ENCODE measurements at places on chromosomes 2 and 18. TPM values are rescaled to one million over a fixed set of nuclear protein-coding genes. Genes with fewer than 3 reads are reported as not detected.

- no peak for DNase-seq
These were observed 38.1 kb upstream of the MMADHC start for GRCh38 chr2:149625671-149626070.

- DNase-seq: no peak
These were observed 36.4 kb upstream of the GLI2 start for GRCh38 chr2:120699292-120699691.

GRCh38 chr18:80088823-80089222, 20.2 kb upstream of the ADNP2 start:
- DNase-seq: no peak

- DNase-seq: no peak
These were observed 6.4 kb upstream of the NPPC start for GRCh38 chr2:231932711-231932970.

- DNase-seq: no peak
These were observed 655.0 kb upstream of the CDH2 start for GRCh38 chr18:28831908-28832307.

ALPG gene
- 2.4 TPM for total RNA-seq

C2orf80 gene
- total RNA-seq: not detected

GRCh38 chr18:27763341-27763740, 413.6 kb downstream of the CDH2 start:
- no peak for DNase-seq

CHN1 gene
- 212 TPM for total RNA-seq

ITPRIPL1 gene
- total RNA-seq: 0.56 TPM

- no peak for DNase-seq
These were observed 26.8 kb upstream of the MC5R start for GRCh38 chr18:13797157-13797611.

GRCh38 chr2:75523313-75524275, 37.1 kb downstream of the EVA1A start:
- no peak for DNase-seq

DNA sequence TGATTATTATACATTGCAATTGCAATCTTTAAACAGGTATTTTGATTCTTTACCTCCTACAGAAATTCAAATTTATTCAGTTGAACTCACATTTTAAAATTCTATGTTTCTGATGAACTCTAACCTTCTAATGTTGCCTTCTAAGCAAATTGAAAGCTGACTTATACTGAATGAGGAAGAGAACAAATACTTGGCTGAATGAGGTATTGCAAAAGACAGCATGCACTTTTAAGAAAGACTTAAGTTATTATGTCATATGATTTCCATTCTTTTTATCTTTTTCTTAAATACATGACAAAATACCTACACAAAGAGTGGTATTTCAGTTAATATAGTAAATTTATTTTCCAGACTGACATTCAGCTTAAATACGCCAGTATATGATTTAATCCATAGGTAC, 64.7 kb downstream of the FAM228A start:
- no peak for DNase-seq

GRCh38 chr2:172745636-172746035, 10.0 kb downstream of the RAPGEF4 start:
- no peak for DNase-seq

LYG2 gene
- not detected for total RNA-seq

CIB4 gene
- not detected for total RNA-seq

DNA sequence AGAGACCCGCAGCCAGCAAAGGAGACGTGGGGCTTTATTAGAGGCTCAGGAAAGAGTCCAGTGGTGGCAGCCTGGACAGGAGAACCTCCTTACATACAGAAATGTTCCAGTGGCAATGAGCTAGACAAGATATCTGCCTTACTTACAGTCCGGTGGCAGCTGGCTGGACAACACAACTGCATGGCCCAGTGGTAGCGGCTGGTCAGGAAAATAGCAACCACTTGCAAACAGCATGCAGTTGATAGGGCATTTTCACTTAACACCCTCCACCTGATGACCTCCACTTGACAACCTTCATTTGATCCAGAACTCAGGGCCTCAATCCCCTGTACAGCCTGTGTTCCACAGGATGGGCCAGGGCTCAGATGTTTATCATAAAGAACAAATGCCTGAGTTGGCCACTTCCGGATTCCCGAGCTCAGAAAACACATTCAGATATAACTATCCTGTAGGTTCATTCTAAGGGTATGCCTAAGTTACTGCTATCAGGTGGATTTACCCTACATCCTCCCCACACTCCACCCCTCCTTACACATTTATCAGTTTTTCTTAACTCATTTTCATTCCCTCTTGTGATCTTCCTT, 63.3 kb upstream of the ITPRID2 start:
- no peak for DNase-seq

SS18 gene
- 88.9 TPM for total RNA-seq

PRSS56 gene
- not detected for total RNA-seq

LYPD1 gene
- 1.1 TPM for total RNA-seq

GRCh38 chr2:2057125-2057721, 273.9 kb downstream of the MYT1L start:
- no peak for DNase-seq

DNA sequence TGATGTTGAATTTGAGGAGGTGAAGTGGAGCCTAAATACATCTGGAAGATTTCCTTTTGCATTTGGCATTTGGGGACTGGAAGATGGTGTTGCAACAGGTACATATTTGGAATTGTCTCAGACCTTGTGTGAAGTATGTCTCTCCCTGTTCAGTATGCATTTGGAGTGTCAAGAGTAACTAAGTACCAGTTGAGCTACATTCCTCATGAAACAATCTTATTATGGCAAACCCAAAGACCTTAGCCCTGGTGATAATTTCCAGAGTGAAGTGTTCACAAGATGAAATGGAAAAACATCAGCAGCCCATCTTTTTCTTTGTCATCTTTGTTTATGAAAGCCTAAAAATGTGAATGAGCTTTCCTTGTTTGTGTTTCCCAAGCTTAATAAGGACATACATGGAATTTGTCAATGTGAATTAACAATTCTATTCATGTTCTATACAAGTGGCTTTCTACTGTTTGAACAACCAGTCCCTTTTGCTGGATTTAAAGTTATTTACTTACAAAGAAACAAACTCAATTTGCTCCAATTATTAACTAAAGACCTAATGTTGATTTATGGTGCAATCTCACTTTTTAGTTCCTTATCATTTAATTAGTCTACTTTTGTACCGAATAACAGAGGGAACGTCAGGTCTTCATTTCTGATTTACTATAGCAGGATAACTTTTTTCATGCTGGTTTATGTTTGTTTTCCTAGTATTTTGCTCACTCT, 42.1 kb upstream of the PPP1R1C start:
- no peak for DNase-seq

METTL8 gene
- total RNA-seq: 10.9 TPM

DNA sequence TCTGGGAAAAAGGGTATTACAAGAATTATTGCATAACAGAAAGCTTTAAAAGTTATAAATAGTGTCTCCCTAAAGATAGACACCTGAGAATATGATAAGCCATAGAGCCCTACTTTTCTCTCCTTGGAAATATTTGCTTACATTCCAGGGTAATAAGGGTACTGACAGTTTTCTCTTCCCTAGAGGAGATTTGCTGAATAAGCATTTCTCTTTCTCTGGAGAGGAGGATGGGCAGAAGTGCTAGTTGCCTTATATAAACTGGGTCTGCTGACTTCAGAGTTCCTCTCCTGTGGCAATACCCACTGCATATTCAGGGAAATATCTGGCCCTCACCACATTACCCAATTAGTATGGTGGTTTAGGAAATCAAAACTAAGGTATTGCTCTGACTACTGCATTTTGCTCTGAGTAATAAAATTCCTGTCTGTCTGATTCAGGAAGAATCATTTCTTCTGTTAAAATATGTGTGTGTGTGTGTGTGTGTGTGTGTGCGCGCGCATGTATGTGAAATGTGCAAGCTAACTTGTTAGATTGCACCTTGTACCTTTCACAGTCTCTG, 1391.3 kb downstream of the DSC3 start:
- no peak for DNase-seq

GRCh38 chr2:237471438-237472186, 15.4 kb upstream of the MLPH start:
- peak; percentile 74 for DNase-seq

- DNase-seq: no peak
These were observed 440 bp upstream of the UGGT1 start for GRCh38 chr2:128090575-128090944.

DNA sequence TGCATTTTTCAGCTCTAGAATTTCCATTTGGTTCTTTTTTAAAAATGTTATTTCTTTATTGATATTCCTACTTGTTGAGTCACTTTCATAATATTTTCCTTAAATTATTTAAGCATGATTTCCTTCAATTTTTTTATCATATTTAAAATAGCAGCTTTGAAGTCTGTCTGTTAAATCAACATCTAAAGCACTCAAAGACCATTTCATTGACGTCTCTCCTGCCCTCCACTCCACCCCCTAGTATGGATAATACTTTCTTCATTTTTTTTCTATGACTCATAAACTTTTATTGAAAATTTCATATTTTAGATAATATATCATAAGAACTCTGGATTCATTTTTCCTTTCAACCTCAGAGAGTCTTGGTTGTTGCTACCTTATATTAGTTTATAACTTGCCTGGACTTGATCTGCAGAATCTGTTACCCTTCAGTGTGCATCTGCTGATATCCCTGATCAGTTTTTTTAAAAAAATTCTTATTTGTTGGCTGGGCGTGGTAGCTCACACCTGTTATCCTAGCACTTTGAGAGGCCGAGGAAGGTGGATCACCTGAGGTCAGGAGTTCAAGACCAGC, 59.0 kb upstream of the ZNF396 start:
- no peak for DNase-seq

GRCh38 chr2:111985514-111985913, 69.6 kb upstream of the TMEM87B start:
- DNase-seq: no peak

- no peak for DNase-seq
These were observed 380.6 kb upstream of the TCF4 start for GRCh38 chr18:55968550-55968949.

GRCh38 chr2:129757915-129758783, 221.3 kb upstream of the RAB6C start:
- peak; percentile 40 for DNase-seq

DNA sequence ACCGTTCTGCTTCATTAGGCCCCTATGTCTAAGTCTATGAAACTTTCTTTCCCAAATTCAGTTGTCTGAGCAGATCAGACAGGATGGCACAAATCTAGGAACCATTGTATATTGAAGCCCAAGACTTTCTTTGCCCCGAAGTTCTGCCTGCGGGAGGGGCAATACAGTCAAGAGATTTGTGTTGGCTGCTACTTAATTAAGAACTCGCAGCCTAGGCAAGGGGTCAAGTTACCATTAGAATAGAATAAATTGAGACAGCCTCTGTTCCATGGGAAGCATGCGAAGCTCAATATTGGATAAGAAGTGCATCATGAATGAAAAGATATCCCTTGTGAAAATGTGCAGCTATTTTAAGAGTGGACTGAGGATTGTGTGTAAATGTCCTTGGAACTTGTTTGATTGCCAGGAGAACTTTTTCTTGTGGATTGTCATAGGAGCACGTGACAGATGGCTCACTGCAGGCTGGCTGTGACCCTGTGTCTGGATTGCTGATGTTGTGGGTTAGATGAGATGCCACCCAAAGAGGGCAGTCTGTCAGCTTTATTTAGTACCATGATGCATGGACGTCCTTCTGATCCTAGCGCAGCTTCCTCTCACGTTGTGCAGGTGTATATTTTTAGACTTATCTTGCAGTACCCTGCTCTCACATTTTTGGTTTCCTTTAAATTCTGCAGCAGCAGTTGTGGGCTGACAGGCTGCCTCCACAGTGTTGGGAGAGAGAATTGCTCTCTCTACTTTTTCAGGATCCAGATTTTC, 30.9 kb downstream of the HAUS1 start:
- no peak for DNase-seq

DNA sequence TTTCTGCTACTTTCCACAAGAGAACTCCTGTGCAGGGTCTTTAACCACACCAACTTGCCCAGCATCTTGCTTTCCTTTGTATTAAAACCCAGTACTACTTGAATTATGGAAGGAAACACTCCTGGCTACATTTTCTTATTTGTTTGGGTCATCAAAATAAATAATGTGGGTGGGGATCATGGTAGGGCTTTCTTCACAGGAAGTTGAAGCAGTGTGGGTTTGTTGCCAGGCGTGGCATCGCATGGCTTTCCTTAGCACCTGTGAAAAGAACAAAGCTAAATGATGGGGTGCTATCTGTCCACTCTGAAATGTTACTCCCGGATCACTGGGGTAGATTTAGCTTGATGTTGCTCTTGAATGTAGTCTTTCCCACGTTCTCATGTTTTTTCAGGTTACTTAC, 18.7 kb downstream of the ARHGAP25 start:
- DNase-seq: no peak

DNA sequence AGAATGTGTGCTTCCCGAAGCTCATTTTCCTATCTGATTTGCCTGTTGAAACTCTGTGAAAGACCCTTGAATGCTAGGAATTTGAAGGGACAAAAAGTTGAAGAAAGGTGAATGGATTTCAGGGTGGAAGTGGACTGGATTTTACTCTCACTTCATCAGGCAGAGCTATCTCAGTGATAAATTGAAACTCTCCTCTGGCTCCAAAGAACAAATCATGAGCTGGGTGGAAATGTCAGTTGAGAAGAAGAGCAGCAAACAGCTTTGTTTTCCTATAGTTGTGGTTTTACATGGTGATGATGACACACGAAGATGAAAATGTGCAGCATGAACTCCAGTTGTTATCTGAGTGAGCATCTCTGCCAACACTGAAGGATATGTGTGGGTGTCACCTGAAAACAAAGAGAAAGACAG, 34.4 kb downstream of the CD28 start:
- DNase-seq: no peak

DNA sequence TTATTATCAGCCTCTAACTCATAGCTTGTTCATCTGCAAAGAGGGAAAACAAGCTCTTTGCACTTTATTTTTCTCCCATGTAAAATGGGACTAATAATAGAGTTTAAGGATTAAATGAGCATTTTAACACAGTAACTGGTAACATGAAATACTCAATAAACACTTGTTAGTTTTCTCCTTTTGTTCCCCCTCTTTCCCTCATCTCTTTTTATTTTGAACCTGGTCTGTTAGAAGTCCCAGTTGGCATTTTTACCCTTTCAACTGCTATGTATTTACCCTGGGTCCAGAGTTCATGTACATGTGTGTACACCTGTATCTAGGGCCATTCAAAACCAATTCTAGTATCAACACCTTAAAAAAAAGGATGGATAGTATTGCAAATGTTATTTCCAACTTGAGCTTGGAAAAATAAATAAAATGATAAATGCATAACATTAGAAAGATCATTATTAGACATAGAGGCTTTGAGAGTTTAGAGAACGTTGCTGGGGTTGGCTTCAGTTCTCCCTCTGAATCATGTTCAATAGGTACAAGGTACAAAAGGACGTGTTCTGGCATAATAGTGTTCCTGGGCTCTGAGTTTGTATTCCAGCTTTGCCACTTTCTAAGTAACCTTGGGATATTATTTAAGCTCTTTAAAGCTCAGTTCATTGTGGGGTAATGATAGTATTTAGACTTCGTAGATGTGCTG, 5.2 kb upstream of the VPS54 start:
- DNase-seq: no peak

DNA sequence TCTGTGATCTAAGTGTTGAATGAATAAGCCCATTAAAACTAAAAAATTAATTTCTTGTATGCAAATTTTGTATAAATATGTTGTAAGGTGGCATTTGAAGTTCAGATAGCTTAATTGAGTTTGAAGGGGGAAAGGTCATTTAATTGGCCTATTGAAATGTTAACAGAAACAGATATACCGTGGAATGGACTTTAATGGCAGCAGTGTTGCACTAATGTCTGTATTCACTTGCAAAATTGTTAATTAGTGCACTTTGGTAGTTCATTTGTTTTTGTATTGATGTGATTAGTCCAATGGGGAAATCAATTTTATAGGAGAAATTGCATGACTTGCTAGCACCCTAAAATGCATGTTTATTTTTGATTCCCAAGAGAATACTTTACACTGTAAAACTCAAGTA, 41.8 kb upstream of the OTX1 start:
- DNase-seq: no peak
